ENCODE measurements at places on chromosomes 2 and 18.
A peak's percentile ranks its signal among the peaks of the same experiment; 100 is the strongest.

GRCh38 chr2:172858473-172858745 lies 122.8 kb downstream of the RAPGEF4 start:
- no peak for DNase-seq

DNA sequence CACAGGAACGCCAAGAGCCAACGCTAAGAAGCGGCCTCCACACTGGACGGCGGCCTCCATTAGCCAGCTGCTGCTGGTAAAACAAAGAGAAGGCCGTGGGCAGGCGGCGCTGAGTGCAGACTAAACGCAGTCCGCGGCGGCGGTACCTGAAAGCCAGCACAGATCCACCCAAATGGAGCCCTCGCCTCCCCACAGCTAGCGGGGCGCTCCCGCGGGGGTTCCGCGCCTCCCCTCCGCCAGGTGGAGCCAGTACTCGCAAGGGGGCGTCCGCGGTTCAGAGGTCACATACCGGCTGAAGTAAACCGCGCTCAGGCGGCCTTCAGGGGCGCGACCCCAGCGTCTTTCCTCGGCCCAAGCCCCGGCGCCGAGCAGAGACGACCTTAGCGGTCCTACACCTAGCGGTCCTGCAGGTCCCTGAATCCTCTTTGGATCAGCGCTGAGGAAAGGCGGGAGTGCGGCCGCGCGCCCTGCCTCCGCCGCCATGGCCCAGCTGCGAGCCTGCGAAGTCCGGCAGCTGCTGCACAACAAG lies 293.1 kb upstream of the ERBB4 start:
- no peak for DNase-seq

- no peak for DNase-seq
Observed at GRCh38 chr2:30561349-30561748, 114.3 kb downstream of the LCLAT1 start.

DNA sequence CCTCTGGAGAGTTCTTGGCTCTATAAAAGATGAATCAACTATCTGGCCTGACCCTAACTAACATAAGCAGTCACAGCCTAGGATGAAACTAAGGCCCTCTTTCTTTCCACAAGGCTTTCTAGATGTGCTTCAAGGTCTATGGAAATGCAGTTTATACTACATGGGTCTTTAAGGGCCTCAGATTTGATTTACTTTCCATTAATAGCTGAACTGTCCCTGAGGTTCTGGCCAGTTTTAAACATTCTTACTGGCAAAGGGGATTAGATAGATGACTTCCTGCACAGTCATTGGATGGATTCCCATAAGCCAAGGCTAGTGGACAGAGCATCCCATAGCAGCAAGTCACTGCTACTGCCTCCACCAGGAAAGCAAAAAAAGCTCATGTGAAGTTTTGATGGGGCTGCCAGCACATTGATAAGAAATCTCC lies 38.1 kb upstream of the LCLAT1 start:
- DNase-seq: no peak

DNA sequence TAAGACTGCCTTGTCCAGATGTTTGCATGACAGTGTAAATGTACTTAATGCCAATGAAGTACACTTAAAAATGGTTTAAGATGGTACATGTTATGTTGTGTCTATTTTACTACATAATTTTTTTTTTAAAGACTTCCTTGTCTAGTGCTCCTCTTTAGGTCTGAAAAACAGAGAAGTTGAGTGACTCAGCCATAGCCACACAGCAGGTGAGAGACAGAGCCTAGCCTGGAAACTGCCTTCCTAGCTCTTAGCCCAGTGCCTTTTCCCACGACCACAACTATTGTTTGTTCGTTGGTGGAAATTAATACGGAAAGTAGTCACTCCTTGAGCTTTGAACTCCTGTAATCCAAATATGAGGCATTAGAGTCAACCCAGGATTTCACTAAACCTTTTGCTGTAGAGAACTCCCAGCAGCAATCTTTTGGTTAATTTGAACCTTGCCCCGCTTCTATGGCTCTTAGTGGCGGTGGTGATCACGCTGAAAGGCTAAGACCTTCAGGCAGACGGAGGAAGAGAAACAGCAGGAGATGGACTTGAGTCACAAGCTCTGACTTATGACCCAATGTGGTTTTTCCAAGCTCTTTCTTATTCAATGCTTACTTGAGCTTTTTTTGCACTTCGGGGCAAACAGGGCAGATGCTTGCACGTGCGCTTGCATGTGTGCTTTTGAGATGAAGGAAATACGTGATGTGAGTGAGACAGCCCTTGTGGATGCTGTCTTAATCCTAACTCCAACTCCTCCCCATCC lies 21.2 kb downstream of the TRIB2 start:
- no peak for DNase-seq

DNA sequence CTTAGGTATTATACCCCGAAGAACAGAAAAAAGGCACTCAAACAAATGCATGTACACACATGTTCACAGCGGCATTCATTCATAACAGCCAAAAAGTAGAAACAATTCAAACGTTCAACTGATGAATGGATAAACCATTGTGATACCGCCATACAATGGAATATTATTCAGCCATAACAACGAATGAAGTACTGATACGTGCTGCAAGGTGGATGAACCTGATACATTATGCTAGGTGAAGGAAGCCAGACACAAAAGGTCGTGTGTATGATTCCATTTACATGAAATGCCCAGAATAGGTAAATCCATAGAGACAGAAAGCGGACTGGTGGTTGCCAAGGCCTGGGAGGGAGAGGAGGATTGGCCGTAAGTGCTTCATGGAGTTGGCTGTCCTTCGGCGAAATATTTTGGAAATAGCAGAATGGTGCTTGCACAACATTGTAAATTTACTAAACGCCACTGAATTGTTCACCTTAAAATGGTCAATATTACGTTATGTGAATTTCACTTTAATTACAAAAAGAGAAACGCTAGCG lies 750 bp upstream of the RMP24 start:
- no peak for DNase-seq

GRCh38 chr18:75492852-75493251 lies 65.3 kb upstream of the SMIM21 start:
- no peak for DNase-seq

DNA sequence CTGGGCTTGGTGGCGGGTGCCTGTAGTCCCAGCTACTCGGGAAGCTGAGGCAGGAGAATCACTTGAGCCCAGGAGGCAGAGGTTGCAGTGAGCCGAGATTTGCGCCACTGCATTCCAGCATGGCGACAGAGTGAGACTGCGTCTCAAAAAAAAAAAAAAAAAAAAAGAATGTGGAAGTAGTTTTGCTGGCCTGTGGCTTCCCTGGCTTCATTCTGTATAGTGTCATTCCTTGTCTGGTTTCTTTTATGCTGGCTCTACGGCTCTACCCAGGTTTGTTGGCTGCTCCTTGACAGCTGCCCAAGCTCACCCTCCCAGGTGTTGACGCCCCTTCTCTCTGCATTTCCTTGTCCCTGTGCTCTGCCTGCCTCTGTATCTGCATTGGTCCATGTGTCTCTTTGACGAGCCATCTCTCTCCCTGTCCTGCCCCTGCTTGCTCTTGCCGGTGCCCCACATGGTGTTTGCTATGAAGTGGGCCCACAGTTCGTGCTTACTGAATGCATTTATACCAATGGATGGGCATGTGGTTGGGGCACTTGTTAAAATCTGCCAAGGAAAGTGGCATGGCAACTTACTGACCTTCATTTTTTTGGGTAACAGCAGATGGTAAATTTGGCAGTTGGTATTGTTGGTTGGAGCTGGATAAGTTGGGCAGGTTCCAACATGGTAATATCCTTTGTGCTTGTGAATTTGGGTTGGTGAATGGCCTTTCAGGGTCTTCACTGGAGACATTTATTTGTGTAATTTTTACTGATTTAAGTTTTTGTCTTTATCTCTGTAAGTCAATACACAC lies 113.9 kb downstream of the MAP4K4 start:
- no peak for DNase-seq

DNA sequence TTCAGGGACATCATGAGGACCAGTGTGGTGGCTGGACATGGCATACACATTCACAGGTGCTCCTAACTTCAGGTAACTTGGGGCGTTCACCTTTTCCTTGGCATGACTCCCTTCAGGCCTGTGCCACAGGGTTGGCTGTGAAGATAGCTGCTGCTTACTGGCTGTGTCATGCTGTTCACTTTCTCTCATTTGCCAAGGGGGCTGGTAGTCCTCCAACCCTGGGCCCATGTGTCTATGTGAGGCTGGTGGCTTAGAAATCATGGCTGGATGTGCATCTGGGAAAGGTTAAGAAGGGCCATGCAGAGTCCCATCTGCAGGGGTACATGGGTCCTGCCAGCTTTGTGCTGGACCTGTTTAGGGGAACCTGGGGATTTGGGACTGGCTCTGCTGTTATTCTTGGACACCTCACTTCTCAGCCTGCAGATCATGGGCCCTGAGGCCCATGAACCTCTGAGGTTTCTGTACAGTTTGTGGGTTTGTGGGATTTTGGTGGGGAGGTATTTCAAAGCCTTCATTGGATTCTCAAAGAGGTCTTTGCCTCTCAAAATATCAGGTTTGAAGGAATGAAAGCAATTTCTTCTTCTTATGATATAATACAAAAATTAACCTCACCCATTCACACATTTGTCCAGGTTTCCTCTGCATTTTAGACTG lies 62.9 kb downstream of the FHOD3 start:
- DNase-seq: no peak

- no peak for DNase-seq
Observed at GRCh38 chr2:184562532-184562931, 35.8 kb upstream of the ZNF804A start.

- DNase-seq: no peak
Observed at GRCh38 chr2:159095813-159096212, 127.4 kb downstream of the TANC1 start.

- DNase-seq: no peak
Observed at GRCh38 chr2:240147911-240148587, 7.6 kb upstream of the OTOS start.

DNA sequence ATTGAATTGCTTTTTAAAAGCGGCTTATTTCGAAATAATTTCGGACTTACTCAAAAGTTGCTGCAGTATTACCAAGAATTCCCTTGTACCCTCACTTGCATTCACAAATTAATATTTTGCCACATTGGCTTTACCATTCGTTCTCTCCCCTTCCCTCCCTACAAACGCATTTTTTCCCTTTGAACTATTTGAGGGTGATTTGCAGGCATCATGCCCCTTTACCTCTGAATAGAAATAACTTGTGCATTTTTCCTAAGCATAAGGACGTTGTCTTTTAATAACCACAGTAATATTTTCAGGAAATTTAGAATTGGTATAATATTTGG lies 608 bp downstream of the CCDC138 start:
- no peak for DNase-seq

- no peak for DNase-seq
Observed at GRCh38 chr2:217666338-217666737, 336.5 kb downstream of the TNS1 start.

DNA sequence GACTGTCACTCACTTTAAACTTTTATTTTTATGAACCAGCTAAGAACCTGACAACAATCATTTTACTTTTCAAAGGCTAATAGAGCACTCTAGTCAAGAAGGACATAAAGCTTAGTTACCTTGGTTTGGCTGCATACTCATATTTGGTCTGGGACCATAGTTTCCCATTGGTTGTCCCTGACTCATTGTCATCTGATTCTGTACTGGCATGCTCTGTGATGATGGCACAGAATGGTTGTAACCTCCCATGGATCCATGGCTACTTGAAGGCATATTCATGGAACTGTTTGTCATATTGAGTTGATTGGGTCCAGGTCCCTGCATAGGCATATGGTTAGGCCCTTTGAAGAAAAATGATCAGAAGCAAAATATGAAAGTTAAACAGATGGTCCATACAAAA lies 37.9 kb downstream of the SS18 start:
- no peak for DNase-seq

- DNase-seq: no peak
Observed at GRCh38 chr2:196836440-196836839, 27.3 kb upstream of the C2orf66 start.

DNA sequence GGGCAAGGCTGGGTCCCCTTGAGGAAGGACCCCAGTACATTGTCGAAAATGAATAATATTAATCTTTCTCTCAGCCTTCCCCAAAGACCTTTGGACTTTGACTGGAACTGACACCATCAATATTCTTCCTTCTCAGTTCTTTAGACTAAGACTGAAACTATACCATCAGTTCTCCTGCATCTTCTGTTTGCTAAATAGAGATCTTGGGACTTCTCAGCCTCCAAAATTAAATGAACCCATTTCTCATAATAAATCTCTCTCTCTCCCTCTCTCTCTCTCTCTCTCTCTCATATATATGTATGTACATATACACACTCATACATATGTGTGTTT lies 39.7 kb upstream of the VRK2 start:
- no peak for DNase-seq

DNA sequence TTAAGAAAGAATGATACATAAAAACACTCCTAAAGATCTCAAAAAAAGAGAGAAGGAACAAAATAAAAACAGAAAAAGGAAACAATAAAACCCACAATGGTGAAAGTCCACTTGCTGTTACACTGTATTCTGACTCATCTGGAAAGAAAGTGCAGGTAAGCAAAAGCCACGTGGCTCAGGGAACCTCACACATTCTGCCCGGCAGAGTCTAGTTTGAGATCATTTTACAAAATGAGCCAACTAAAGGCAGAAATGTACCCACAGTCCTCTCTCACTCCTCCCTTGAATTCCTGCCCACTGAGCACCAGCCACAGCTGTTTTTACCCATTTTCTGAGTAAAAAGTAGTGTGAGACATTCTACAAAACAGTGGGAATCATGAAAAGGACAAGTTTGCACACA lies 10.0 kb downstream of the KCNH7 start:
- DNase-seq: no peak

DNA sequence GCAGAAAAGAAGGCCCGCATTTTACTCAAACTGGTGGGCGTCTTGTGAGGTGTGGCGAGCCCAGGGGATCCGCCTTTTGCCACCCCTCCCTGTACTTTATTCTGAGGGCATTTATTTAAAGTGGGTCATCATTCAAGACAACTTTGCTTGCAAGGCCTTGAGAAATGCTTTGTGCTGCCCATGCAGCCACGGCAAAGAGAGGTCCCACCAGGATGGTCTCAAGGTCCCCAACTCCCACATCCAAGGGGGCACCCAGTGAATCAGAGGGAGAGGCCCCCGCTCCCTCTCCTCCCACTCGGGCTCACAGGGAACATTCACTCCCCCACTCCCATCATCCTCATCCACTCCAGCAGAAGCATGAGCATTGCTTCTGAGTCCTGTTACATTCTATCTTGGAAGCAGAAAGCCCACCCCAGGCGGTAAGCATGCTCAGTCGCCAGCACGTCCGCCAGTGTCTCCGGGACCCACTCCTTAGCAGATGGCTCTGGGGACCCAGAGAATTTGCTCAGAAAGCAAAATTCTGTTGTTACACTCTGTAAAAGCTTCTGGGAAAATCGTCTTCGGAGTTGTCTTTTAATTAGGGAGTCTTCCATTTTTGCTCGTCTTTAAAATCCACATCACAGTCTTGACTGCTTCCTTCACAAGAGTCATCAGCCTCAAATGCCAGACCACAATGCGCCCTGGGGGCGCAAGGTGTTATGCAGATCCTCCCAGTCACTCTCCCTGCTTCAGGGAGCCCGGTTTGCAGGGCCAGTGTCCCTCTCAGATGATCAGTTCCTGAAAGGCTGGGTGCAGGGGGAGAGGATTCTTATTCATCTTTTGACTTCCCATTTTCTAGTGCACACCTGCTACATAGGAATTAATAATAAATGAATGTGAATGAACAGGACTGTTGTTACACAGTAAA lies 99.4 kb upstream of the NCK2 start:
- no peak for DNase-seq

- DNase-seq: no peak
Observed at GRCh38 chr2:235950473-235950809, 217.7 kb downstream of the GBX2 start.

GRCh38 chr2:41840702-41841551 lies 206.9 kb upstream of the PKDCC start:
- peak; percentile 97 for DNase-seq

- no peak for DNase-seq
Observed at GRCh38 chr18:39341129-39341528, 1775.5 kb upstream of the CELF4 start.

GRCh38 chr2:205715831-205716525 lies 33.7 kb downstream of the NRP2 start:
- DNase-seq: no peak
